ENCODE measurements at places on chromosomes 6 and 20.

DNA sequence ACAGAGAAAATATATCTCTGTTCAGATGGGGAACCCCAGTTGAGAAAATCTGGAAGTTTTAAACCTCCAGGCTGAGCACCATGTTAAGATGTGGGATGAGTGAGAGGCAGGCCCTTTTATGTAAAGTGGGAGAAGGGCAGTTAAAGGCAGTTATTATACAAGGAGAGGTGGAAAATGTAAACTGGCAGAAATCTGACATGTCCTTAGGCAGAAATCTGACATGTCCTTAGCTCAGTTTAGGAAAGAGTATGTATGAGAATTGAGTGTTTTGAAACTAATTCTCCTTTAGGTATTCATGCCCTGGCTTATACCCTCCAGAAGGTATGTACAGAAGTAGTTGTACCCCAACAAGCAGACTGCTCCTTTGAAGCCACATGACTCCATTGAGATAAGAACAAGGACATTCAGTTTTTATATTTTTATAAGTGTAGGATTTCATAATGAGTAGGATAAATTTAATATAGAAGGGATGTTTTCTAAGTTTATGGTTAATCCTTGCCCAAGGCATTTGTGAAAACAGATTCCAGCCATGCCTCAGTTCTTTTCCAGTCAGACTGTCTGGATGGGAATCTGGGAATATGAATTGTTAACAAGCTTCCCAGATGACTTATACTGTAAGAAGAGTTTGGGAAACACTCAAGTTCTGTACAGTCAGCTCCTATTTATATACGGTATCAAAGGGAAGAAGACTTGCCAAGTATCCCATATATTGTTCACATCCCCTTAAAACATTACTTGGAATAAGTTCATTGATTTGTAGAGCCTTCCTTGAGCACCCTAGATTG lies 87.7 kb downstream of the SCAND1 start:
- no peak for DNase-seq

DNA sequence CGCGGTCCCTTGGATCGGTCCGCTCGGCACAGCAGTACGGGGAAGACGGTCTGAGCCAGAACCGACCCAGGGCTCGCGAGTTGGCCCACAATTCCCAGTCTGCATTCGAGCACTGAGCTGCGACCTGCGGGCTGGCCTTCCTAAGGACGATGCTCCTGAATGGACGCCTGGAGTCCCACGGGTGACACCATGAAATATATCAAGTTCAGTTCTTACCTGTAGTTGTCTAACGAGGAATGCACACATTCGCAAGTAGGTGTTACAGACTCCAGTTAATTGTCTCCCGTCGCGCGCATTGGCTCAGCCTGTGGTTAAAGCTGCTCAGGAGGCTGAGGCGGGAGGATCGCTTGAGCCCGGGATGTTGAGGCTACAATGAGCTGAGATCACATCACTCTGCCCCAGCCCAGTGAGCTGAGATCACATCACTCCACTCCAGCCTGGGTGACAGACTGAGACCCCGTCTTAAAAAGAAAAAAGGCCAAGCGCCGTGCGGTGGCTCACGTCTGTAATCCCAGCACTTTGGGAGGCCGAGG lies 802 bp downstream of the PEX7 start:
- no peak for DNase-seq

DNA sequence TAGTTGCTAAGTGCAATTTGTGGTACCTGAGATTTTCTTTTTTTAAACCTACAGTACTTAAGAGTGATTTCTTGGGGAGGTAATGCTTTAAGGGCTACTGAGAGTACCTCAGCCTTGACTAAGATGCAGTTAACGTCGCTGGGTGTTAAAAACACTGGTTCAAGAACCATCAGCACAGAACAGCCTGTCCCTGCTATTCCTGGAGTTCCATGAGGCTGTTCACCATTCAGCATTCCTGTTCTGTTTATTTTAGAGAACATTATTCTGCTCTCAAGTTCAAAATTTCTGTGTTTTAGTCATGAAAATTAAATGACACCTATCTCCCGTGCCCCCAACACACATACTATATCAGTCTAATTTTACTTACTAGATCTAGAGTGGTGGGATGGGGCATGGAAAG lies 1.7 kb upstream of the PRELID3B start:
- DNase-seq, result no peak

DNA sequence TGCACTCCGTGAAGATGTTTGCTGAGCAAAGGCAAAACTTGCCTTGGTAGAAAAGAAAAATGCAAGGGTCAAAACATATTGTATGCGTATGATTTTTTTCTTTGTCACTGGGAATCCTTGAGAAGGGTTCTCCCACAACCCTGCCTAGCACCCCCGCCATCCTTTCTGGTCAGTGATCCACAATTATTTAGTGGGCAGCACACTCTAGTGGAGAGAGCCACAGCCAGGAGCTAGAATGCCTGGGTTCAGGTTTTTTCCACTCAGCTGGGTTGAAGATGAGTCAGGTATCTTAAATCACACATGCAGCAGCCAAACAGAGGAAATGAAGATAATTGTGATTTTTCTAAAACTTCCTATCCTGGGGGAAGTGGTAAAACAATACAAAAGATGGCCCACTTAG lies 243.1 kb downstream of the PKHD1 start:
- no peak for DNase-seq

DNA sequence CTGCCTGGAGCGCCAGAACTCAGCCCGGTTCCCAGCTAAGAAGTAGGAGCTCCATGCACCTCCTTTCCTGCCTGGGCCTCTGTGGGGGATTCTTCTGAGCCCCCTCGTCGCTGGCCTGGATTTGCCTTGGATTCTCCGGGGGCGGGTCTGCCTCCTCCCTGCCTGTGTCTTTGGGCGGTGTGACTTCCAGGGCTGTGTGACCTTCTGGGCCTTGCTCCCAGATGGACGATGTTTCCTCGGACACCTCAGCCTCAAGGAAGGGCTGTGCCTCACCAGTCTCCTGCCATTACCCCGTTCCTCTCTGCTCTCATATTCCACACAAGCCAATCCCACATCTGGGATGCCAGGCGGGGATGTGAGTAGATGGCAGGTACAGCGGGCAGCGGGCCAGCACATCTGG lies 76.8 kb downstream of the ERMARD start:
- no peak for DNase-seq

DNA sequence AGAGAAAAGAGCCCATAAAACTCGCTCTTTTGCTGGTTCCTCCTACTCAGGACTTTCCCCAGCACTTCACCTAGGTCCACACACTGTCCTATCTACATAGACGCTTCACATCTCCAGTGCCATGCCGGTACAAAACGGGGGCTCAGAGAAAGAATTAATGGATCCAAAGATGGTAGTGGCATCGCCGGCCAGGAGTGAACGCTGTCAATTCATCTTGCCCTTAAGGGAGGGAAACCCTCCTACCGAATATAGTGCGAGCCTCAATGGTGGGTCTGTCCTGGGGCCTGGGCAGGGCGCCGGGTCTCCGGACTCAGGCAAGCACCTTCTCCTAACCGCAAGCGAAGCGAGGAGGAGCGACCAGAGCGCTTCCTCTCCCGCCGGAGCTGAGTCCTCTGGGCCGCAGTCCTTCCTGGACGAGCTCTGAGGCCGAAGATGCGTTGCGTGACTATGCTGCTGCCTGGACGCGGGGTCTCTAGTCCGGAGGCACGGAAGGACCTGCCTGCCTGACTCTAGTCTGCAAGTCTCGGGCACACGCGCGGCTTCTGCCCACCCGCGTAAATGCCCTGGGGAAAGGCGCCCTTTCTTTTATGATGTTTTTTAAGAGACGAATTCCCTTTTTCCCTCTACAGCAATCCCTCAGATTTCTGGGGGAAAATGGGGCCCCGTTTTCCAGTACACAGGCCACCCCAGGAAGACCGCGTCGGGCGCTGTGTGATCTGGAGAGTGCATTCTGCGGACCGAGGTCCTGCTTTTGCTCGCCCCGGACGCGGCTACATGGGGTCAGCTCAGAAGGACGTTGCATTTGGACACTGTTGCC lies 100.1 kb upstream of the PRDM1 start:
- no peak for DNase-seq

GRCh38 chr6:122654012-122654411 lies 43.8 kb downstream of the PKIB start:
- DNase-seq, result no peak

- DNase-seq, result no peak
Measured at GRCh38 chr20:17955302-17955701, 13.3 kb downstream of the SNX5 start.

DNA sequence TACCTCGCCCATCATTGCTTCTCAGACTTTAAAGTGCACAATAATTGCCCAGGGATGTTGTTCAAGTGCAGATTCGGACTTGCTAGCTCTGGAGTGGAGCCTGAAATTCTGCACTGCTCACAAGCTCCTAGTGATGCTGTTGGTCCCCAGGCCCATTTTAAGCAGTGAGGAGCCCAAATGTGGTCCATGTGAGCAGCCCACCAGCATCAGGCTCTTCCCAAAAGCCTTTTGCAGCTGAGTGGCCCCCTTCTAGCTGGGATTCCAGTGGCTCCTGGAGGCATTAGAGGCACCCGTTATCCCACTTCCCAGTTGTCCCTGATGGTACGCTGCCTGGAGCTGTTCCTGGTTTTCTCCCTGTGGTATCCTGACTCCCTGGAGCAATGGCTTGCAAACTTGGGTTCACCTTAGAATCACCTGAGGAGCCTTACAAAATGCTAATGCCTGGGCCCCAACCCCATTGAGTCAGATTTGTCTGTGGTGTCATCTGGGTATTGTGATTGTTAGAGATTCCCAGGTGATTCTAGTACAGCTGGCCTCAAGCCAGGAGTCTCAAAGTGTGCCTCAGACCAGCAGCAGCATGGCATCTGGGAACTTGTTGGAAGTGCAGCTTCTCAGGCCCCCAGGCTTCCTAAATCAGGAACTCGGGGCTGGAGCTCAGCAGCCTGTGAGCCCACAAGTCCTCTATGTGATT lies 186.9 kb upstream of the SLC24A3 start:
- DNase-seq, result no peak

GRCh38 chr6:161748535-161749416 lies 474.9 kb upstream of the AGPAT4 start:
- peak; percentile 9 for DNase-seq

DNA sequence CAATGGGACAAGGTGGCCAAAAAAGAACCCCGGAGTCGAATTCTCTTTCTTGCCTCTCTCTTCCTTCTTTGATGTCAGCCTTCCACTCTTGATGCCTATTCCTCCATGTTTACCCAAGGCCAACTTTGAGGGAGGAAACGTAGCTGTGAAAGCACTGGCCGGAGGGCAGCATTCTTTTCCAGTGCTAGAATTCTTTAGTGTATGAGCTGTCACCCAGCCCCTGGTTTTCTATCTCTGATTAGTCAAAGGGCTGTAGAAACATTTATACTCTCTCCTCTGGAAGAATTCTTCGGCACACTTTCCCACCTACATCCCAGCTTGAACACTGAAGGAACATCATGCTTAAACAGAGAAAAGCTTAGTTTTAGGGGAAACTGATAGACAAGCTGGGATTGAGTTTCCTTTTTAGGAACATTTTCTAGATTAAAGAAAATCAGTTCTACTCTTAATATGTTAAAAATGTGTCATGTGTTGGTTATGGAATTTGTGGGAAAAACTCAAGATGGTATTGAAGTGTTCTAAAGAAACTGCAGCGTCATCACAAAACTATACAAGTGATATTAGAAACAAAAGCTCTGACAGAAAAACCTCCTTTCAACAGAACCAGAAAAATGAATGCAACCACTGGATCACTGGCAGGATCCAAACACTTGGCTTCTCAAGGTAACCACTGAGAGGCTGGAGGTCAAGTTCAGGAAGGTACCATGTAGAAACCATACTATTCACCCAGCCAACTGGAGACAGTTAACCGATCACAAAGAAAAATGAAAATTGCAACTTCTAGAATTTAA lies 20.7 kb upstream of the UTRN start:
- peak; percentile 25 for DNase-seq

DNA sequence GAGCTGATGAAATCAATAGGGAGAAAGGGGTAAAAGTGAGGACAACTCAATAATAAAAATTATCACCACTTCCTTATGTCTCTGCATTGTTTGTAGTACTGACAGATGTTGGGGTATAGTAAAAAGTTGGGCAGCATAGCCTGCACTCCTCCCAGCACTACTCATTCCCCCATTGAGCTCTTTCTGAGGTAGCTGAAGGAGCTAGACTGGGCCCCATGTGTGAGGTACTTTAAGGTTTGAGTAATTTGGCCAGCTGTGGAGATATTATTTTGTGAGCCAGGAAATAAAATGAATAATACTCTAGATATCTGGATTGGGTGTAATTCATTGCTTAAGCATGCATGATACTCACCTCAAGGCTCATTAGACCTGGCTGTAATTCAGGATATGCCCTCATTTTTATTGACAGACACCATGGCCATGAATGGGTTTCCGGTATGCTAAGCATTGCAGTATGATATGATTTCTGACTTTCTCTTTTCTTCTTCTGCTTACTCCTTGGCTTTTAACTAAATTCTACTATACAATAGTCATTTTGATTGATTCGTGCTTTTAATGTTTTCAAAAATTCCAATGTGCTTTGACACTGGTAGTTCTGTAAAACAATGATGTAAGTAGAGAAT lies 283.9 kb upstream of the RIMS1 start:
- peak; percentile 26 for DNase-seq

DNA sequence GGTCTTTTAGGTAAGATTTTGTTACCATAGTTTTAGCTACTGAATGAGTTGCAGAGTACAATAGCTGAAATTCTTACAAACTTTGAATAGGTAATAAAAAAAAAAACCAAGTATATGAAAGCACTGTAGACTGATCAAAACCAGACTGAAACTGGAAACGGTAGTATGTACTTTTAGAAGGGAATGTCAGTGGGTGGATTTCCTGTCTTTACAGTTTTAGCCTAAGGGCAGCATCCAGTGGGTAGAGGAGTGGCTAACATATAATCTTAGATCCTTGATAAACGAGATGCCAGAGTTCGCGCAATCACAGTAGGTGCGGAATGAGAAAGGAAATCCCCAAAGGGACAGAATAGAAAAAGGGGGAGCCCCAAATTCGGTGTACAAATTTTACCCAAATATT lies 385.9 kb upstream of the RUNX2 start:
- DNase-seq, result no peak

- peak; percentile 32 for DNase-seq
Measured at GRCh38 chr20:7841971-7842310, 98.3 kb downstream of the HAO1 start.

GRCh38 chr20:59259946-59260345 lies 40.5 kb upstream of the EDN3 start:
- DNase-seq, result no peak

GRCh38 chr6:135851442-135852271 lies at the start of gene PDE7B:
Gene PDE7B (plus strand): TSS chr6:135851701.
- DNase-seq, result peak; percentile 52

- no peak for DNase-seq
Measured at GRCh38 chr6:134797400-134798113, 152.3 kb downstream of the ALDH8A1 start.

GRCh38 chr20:52601295-52601971 lies 370.7 kb upstream of the TSHZ2 start:
- no peak for DNase-seq

DNA sequence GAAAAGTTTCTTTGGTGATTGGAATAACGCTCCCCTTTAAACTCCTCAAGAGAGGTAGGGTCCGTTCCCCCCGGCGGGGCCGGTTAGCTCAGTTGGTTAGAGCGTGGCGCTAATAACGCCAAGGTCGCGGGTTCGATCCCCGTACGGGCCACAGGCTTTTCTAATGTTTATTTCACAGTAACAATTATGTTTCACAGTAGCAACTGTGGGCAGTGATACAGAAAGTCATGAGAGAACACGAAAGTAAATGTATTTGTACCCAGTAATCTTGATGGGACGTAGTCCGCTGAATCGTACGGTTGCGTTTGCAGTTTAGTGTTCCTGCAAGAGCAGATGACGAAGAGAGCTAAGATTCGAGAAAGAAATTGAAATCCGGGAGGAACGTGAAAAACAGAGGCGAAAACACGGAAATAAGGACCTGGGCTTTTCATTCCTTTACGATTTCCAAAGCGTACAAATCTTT lies 505.5 kb downstream of the PRIM2 start:
- no peak for DNase-seq

Measured in H54 (cell line).